Endothelial cell (in vitro differentiated cells): ENCODE measurements at places on chromosomes 2 and 18. TPM values are rescaled to one million over a fixed set of nuclear protein-coding genes. Genes with fewer than 3 reads are reported as not detected.

CYP27C1 gene
- 6.4 TPM for total RNA-seq

POTEJ gene
- total RNA-seq: not detected

SPP2 gene
- not detected for total RNA-seq

RNF152 gene
- 4.1 TPM for total RNA-seq

LOXHD1 gene
- total RNA-seq: 0.23 TPM

CCDC150 gene
- 12.4 TPM for total RNA-seq

RIF1 gene
- 40.7 TPM for total RNA-seq

DNA sequence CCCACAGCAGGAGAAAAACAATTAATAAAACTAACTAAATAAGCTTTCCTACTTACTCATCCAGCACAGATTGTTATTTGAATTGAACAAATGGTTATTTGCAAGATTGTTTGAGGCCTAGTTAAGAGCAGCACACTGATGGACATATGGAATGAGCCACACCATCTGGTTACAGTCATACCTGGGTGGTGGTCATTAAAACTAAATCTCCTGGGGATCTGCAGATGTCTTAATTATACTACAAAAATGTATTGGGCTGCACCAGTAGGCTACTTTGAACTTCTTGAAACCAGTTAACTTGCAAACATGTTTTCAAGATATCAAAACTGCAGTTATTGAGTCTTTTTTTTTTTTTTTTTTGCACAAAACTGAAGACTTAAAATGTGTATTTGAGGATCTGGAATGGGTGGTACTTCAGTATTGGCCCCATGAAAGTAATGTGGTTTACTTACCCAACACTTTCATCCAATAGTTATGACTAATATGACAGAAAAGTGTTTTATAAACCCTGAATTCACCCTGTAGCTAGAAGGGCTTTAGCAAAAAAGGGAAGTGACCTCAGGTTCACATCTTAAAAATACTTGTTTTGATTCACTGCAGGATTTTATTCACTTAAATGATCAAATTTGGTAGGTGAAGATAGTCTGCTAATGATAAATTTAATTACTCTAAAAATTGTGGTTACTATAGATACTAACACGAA is 10.8 kb downstream of the AGFG1 start:
- no peak overlapping the region for H3K27ac ChIP-seq
- DNase-seq: no peak
- no peaks in the 10 kb centered on the region for H3K36me3 ChIP-seq
- peaks cover 2% of the 10 kb centered on the region for H3K27me3 ChIP-seq
- H3K4me1 ChIP-seq: peaks cover 3% of the 10 kb centered on the region

DNA sequence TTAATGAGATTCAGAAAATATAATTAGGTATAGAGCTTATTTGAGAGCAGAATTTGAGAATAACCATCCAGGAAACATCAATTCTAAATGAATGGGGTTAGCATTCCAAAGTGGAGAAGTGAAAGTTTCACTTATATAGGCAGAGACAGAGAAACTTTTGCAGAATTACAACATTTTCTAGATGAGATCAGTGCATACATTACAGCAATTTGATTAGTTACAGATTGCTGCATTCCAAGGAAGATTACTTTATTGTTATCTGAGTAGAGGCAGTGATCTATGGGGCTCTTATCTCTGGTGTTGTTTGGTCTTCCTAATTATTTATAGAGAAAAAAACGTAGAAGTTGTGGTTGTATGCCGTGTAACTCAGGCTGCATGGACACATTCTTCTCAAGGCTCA is 373.8 kb upstream of the SYT4 start:
- no peaks in the 10 kb centered on the region for H3K36me3 ChIP-seq
- no peak overlapping the region for H3K4me3 ChIP-seq
- DNase-seq: no peak
- no peaks in the 10 kb centered on the region for H3K4me1 ChIP-seq
- no peak overlapping the region for H3K27ac ChIP-seq

GRCh38 chr2:70583091-70583490 is 29.5 kb upstream of the TGFA start:
- H3K36me3 ChIP-seq: no peaks in the 10 kb centered on the region
- DNase-seq: no peak
- H3K27ac ChIP-seq: no peak overlapping the region

DNA sequence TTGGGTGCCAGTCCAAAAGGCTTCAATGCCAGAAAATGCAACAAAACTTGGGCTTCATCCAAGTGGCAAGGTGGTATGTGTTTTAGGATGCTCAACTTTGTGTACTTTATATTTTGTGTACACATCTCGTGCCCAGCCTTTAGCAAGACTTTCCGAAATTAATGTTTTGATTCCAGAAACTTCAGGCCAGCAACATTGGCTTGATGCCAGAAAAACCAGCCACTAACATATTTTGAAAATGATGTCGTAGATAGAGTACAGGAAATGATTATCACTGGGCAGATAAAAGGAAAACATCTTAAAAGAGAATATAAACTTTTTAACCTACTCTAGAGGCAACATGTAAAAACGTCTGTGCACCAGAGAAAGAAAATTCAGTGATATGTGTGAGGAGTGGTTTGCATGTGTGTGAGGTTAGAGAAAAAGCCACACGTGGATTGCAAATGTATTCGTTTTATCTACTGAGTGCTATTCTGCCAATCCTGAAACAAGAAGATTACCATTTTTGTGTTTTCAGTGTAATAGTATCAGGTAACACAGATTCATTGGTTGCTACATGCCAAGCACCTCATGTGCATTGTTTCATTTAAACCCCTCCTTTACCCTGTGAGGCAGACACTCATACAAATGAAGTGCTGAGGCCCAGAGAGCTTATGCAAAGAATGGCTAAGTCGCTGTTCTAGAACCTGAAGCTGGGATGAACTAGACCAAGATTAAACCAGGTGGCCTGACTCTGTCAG is 264.8 kb downstream of the C1D start:
- H3K4me1 ChIP-seq: peaks cover 36% of the 10 kb centered on the region
- no peak overlapping the region for H3K27ac ChIP-seq
- no peaks in the 10 kb centered on the region for H3K27me3 ChIP-seq
- no peak overlapping the region for H3K4me3 ChIP-seq

- peaks cover 36% of the 10 kb centered on the region for H3K27me3 ChIP-seq
- peaks cover 41% of the 10 kb centered on the region for H3K4me1 ChIP-seq
- H3K4me3 ChIP-seq: peak overlapping the region; percentile 91
- no peak overlapping the region for H3K27ac ChIP-seq
- peak; percentile 60 for DNase-seq
These were observed 1.8 kb upstream of the TBR1 start for GRCh38 chr2:161414042-161415033.

GRCh38 chr2:9578467-9579235 is 23.0 kb upstream of the ADAM17 start:
- peaks cover 11% of the 10 kb centered on the region for H3K4me1 ChIP-seq
- H3K27me3 ChIP-seq: no peaks in the 10 kb centered on the region
- H3K4me3 ChIP-seq: no peak overlapping the region
- H3K36me3 ChIP-seq: peaks cover 3% of the 10 kb centered on the region
- H3K27ac ChIP-seq: no peak overlapping the region
- DNase-seq: no peak

DNA sequence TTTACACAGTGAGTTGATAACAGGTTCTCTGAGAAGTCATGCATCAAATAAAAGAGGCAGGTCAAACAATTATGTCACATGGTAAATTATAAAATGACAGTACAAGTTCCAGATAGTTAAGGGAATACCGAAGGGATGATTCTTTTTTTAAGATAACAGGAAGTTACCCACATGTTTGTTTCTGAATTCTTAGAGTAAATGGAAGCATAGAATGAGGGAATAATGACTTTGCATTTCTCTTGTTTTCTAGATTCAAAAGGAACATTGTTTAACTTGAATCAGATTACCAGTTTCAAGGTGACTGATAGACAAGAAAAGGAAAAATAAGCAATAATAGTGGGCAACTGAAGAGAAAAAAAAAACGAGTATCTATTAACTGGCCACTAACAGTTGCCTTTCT is 124.5 kb downstream of the MIB1 start:
- H3K4me1 ChIP-seq: peaks cover 2% of the 10 kb centered on the region
- H3K4me3 ChIP-seq: no peak overlapping the region
- no peak for DNase-seq
- peaks cover 20% of the 10 kb centered on the region for H3K36me3 ChIP-seq

GRCh38 chr2:39593439-39594393 is 72.0 kb upstream of the TMEM178A start:
- no peaks in the 10 kb centered on the region for H3K36me3 ChIP-seq
- DNase-seq: peak; percentile 37
- no peak overlapping the region for H3K4me3 ChIP-seq
- no peaks in the 10 kb centered on the region for H3K27me3 ChIP-seq

GRCh38 chr2:26067186-26067974 is 33.5 kb downstream of the RAB10 start:
- H3K36me3 ChIP-seq: peaks cover 4% of the 10 kb centered on the region
- no peak overlapping the region for H3K4me3 ChIP-seq
- no peak for DNase-seq
- H3K27ac ChIP-seq: peak overlapping the region; percentile 64

DNA sequence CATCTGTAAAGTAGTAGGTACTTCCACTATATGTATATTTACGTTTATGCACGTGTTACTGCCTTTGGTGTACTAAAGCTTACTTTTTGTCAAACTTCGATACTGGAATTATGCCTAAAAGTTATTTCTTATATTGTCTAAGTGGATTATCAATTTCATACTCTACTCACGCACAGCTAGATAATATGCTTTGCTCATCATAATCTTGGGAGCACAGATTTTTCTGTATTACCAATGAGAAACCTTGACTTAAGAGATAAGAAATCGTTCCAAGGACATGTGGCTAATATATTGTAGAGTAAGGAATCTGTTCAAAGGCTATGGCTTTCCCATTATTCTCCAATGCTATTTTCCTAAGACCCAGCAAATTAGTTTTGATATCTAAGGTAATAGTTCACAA is 6.5 kb downstream of the HSPE1 start:
- H3K4me1 ChIP-seq: peaks cover 10% of the 10 kb centered on the region
- H3K36me3 ChIP-seq: peaks cover 5% of the 10 kb centered on the region
- no peaks in the 10 kb centered on the region for H3K27me3 ChIP-seq
- H3K27ac ChIP-seq: no peak overlapping the region
- DNase-seq: no peak

GRCh38 chr2:176085861-176086771 is 2.4 kb upstream of the EVX2 start:
- peaks cover 4% of the 10 kb centered on the region for H3K36me3 ChIP-seq
- H3K27me3 ChIP-seq: peaks cover 46% of the 10 kb centered on the region
- H3K4me1 ChIP-seq: peaks cover 21% of the 10 kb centered on the region
- H3K4me3 ChIP-seq: peak overlapping the region; percentile 47

DNA sequence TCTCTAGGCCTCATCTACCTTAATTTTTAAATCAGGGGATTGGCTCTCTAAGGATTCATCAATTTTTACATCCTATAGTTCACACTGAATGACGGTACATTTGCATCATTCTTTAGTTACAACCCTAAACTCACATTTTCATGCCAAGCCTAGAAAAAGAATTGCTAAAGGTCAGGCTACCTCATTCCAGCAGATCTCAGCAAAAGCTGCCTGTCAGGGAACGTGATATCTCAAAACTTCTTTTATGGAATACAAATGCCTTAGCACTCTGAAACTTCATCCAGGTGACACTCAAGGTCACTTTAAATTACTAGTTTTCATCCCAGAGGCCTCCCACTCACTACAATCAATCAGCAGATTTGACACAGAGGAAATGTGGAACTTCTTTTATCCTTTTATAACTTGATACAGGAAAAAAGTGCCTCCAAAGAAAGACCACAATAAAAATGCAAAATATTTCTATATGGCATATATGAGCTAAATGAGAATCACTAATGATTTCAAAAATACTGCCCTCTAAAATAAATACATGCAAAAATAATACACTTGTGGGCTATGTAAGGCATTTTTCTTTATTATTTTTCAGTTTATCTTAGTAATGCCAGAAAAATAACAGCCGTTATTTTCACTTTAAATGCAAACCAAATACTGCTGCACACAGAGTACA is 91.5 kb downstream of the ARHGEF33 start:
- H3K4me1 ChIP-seq: peaks cover 13% of the 10 kb centered on the region
- no peak for DNase-seq
- H3K36me3 ChIP-seq: peaks cover 14% of the 10 kb centered on the region
- H3K4me3 ChIP-seq: no peak overlapping the region
- H3K27ac ChIP-seq: no peak overlapping the region

DNA sequence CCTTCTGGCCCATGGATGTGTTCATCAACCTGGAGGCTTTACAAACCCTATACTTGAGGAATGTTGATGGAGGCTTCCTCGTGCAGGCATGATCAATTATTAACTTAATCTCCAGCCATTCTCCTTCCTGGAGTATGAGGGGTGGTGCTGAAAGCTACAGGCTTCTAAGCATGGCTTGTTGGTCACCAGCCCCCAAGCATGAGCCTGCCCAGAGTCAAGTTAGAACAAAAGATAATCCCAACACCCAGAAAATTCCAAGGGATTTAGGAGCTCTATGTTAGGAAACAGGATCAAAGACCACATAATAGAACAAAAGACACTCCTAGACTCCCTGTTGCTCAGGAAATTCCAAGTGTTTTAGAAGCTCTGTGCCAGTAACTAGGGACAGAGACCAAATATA is 63.1 kb downstream of the FAM171B start:
- peaks cover 2% of the 10 kb centered on the region for H3K27me3 ChIP-seq
- peak overlapping the region; percentile 15 for H3K27ac ChIP-seq
- H3K36me3 ChIP-seq: peaks cover 8% of the 10 kb centered on the region
- peaks cover 9% of the 10 kb centered on the region for H3K4me1 ChIP-seq
- DNase-seq: no peak

- no peak for DNase-seq
- no peaks in the 10 kb centered on the region for H3K4me1 ChIP-seq
- H3K27me3 ChIP-seq: peaks cover 4% of the 10 kb centered on the region
- H3K27ac ChIP-seq: no peak overlapping the region
- no peaks in the 10 kb centered on the region for H3K36me3 ChIP-seq
These were observed 596.0 kb downstream of the BCL11A start for GRCh38 chr2:59957504-59957903.

DNA sequence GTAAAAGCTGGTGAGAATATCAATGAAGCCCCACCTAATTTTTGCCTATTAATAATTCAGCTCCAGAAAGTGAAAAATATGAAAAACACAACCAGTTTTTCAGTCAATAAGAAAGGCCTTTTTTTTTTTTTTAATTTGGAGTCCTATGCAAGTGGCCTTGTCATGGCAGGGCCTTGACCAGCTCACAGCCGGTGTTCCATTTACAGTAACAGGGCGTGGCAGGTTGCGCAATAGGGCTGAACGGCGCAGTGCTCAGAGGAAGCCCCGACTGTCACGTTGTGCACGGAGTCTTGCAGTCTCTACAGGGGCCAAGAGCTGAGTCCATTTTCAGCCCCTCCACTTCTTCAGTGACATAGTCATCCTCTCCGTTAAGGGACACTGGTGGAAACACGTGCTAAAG is 184.1 kb upstream of the FN1 start:
- peaks cover 32% of the 10 kb centered on the region for H3K4me1 ChIP-seq
- no peak overlapping the region for H3K4me3 ChIP-seq
- no peak overlapping the region for H3K27ac ChIP-seq
- no peaks in the 10 kb centered on the region for H3K36me3 ChIP-seq
- DNase-seq: no peak
